Progenitor cell of endocrine pancreas (in vitro differentiated cells): ENCODE measurements at places on chromosomes 5 and 9.

- DNase-seq: peak; percentile 74
Measured at GRCh38 chr5:79235634-79236361, at the start of gene JMY. TSS of gene JMY (plus strand) at chr5:79236131. CDS start at chr5:79236651, 520 bp downstream.

GRCh38 chr5:175842951-175843793, 28.2 kb upstream of the CPLX2 start:
- DNase-seq: no peak

DNA sequence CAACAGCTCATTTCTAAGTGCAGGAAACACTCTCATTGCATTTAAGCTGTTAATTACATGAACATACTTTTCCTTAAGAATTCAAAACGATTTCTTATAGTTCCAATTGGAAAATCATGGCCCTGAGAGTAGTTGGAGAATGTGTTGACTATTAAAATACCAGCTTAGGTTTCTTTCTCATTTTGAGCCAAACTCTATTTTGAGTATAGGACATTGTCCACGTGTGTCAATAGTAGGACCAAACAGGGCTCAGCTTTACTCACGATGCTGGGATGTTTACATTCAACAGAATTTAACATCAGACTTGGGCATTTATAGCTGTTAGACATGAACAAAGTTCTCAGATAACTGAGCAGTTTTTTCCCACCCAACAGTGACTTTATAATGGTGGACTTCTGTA, 39.6 kb downstream of the ADCY2 start:
- no peak for DNase-seq

- no peak for DNase-seq
Measured at GRCh38 chr5:10552183-10553143, 11.4 kb upstream of the ANKRD33B start.

DNA sequence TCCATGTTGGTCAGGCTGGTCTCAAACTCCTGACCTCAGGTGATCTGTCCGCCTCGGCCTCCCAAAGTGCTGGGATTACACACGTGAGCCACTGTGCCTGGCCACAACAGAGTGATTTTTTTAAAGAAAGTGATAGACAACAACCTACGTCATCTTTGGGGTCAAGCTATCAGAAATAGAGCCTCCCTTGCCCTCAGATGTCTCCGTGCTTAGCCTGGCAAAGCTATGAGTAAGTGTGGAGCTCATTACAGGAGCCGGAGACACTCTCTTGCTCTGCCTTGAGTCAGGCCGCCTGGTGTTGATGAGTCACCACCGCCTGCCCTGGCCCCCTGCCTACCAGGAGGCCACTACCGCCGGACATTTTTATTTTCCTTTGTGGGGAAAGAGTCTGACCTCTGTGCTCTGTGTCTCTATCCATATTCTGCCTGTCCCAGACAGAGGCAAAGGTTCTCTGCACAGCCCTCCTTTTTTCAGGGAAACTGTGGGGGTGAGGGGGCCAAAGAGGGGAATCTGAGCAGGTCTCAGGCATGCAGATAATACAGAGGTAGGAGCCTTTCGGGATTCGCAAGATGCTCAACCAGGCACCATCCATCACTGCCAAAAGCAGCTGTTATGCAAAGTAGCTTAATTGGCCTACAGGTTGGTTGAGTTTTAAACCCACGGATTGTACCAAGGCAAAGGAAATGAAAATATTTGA, 123.7 kb upstream of the CPEB4 start:
- DNase-seq: no peak

DNA sequence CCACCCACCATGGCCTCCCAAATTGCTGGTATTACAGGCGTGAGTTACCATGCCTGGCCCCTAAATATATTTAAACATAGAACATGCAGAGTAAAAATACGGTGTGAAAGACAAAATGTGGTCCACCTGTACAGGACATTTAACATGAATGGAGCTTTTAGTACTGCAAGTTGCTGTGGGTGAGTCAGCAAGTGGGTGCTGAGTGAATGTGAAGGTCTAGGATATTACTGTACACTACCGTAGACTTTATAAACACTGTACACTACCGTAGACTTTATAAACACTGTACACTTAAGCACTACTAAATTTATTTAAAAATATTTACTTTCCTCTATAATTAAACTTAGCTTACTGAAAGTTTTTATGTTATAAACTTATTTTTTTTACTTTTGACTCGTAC, 317.8 kb downstream of the PRDM9 start:
- no peak for DNase-seq

- no peak for DNase-seq
Measured at GRCh38 chr9:93258419-93258817, 74.5 kb downstream of the WNK2 start.

DNA sequence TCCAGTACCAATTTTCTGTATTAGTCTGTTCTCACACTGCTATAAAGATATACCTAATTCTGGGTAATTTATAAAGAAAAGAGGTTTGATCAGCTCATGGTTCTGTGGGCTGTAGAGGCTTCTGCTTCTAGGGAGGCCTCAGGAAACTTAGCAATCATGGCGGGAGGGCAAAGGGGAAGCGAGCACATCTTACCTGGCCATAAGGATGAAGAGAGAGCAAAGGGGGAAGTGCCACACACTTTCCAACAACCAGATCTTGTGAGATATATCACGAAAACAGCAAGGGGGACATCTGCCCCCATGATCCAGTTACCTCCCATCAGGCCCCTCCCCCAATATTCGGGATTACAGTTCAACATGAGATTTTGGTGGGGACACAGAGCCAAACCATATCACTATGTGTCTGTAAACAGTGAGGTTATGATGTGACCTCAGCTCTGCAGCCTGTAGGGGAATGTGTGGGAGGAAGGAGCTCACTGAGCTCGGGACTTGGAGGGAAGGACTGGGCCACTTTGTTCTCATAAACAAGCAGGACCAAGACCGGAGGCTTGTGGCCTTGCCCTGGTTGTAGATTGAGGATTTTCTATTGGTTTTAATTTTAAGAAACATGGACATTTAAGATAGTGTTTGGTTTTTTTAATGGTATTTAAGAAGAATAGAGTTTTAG, 85.2 kb downstream of the EHMT1 start:
- no peak for DNase-seq

GRCh38 chr5:83740741-83741140, 20.1 kb upstream of the HAPLN1 start:
- DNase-seq: no peak

DNA sequence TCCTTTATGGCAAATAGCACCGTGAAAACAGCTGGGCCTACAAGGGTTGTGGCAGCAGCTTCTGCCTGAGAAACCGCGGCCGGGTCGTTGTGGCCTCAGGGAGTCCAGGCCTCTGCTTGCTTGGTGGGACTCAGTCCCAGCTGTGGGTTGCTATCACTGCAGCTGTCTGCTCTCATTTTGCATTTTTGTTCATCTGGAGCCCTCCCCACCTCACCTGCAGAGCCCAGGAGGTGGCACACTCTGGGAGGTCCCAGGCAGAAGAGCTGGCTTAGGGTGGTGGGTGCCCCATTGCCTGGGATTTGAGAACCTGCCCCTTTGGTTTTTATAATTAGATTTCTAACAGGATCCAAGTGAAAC, 138.4 kb downstream of the GADD45G start:
- DNase-seq: no peak
